ENCODE measurements at places on chromosomes 5 and 9.

GRCh38 chr9:134288746-134289145 is 37.5 kb upstream of the RXRA start:
- H3K36me3 ChIP-seq = no peaks in the 10 kb centered on the region
- H3K27me3 ChIP-seq = peaks cover 8% of the 10 kb centered on the region
- H3K4me1 ChIP-seq = peaks cover 4% of the 10 kb centered on the region
- H3K27ac ChIP-seq = no peak overlapping the region
- no peak for DNase-seq

- DNase-seq = peak; percentile 9
- H3K4me1 ChIP-seq = peaks cover 46% of the 10 kb centered on the region
- H3K27me3 ChIP-seq = no peaks in the 10 kb centered on the region
- H3K36me3 ChIP-seq = no peaks in the 10 kb centered on the region
- peak overlapping the region; percentile 11 for H3K27ac ChIP-seq
Measured at GRCh38 chr9:72586388-72587130, 65.2 kb downstream of the TMC1 start.

GRCh38 chr5:6705088-6705487 is 8.1 kb upstream of the TENT4A start:
- DNase-seq = no peak
- H3K4me3 ChIP-seq = no peak overlapping the region
- H3K27me3 ChIP-seq = peaks cover 7% of the 10 kb centered on the region
- H3K27ac ChIP-seq = no peak overlapping the region
- no peaks in the 10 kb centered on the region for H3K36me3 ChIP-seq
- peaks cover 13% of the 10 kb centered on the region for H3K4me1 ChIP-seq

DNA sequence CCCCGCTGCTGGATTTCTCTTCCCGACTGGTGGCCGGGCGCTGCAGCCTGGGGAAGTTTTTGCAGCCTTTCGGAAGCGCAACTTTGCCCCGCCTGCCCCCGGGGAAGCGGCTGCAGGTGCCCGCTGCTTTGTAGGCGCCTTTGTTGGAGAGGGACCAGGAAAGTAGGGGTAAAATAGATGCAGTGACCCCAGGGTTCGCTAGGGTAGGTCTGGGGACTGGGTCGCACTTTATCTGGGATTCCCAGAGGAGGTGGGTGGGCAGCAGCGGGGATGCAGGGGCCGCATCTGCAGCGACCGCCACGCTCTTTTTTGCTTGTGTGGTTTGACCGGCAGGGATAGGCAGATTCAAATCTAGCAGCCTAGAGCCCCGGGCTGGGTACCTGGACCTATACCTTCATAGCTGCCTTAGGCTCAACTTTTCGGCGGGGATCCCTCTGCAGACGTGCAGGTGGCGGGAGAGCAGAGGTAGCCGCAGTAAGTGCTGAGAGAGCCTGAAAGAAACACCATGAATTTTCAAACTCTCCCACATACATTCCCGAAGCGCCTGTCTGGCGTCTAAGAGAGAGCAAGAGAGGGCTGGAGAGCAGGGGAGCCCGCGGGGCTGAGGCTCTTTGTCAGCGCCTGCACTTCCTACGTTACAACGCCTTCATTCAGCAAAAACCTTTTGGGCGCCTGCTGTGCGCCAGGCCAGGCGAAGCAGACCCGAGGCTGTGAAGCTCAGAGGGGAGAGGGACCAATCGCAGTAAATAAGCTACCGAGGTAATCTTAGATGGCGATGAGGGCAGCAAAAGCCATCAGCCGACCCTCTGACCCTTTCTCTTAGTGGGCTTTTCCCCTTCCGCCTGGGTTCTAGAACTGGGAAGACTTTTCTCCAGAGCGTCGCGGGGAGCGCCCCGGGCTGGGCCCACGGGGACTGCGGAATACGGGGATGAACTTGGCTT is 642 bp downstream of the SV2C start:
- no peak overlapping the region for H3K27ac ChIP-seq
- peak overlapping the region; percentile 69 for H3K4me3 ChIP-seq
- H3K36me3 ChIP-seq = no peaks in the 10 kb centered on the region
- peaks cover 28% of the 10 kb centered on the region for H3K4me1 ChIP-seq
- peak; percentile 16 for DNase-seq
- peaks cover 69% of the 10 kb centered on the region for H3K27me3 ChIP-seq

GRCh38 chr9:96113032-96113431 is 188.9 kb downstream of the HSD17B3 start:
- H3K4me3 ChIP-seq = no peak overlapping the region
- no peaks in the 10 kb centered on the region for H3K36me3 ChIP-seq
- no peak for DNase-seq
- no peak overlapping the region for H3K27ac ChIP-seq
- H3K27me3 ChIP-seq = peaks cover 6% of the 10 kb centered on the region

DNA sequence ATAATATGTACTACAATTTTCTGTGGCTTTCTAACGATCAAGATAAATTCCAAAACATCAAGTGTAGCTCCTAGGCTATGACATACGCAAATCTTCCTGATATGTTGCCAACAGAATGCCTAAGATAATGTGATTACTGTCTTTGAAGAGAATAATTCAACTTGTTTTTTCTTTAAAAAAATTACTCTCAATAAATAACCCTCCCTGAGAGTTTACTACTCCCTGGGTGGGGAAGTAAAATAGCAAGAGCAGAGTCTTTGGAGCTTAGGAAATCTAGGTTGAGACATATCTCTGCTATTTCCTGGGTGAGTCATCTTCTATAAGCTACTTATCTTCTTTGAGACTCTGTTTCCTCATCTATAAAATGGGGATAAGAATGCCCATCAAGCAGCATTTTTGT is 201.2 kb downstream of the ACTL7B start:
- H3K4me1 ChIP-seq = no peaks in the 10 kb centered on the region
- no peak overlapping the region for H3K4me3 ChIP-seq
- no peaks in the 10 kb centered on the region for H3K36me3 ChIP-seq
- peaks cover 1% of the 10 kb centered on the region for H3K27me3 ChIP-seq

GRCh38 chr5:64147849-64148441 is 17.7 kb upstream of the RNF180 start:
- no peak overlapping the region for H3K27ac ChIP-seq
- no peaks in the 10 kb centered on the region for H3K36me3 ChIP-seq
- no peak overlapping the region for H3K4me3 ChIP-seq
- peak; percentile 4 for DNase-seq
- no peaks in the 10 kb centered on the region for H3K4me1 ChIP-seq

- DNase-seq = no peak
- no peak overlapping the region for H3K4me3 ChIP-seq
- H3K4me1 ChIP-seq = no peaks in the 10 kb centered on the region
- H3K27me3 ChIP-seq = no peaks in the 10 kb centered on the region
- H3K36me3 ChIP-seq = peaks cover 24% of the 10 kb centered on the region
- H3K27ac ChIP-seq = no peak overlapping the region
Measured at GRCh38 chr9:136923881-136924280, 20.7 kb downstream of the FBXW5 start.

GRCh38 chr5:175418251-175418650 is 25.7 kb downstream of the DRD1 start:
- DNase-seq = no peak
- no peaks in the 10 kb centered on the region for H3K36me3 ChIP-seq
- H3K27me3 ChIP-seq = peaks cover 18% of the 10 kb centered on the region
- H3K27ac ChIP-seq = no peak overlapping the region
- H3K4me1 ChIP-seq = no peaks in the 10 kb centered on the region

- H3K36me3 ChIP-seq = peaks cover 1% of the 10 kb centered on the region
- no peak overlapping the region for H3K27ac ChIP-seq
- H3K4me3 ChIP-seq = no peak overlapping the region
- no peaks in the 10 kb centered on the region for H3K27me3 ChIP-seq
- H3K4me1 ChIP-seq = peaks cover 50% of the 10 kb centered on the region
Measured at GRCh38 chr9:120693700-120694008, 20.6 kb downstream of the MEGF9 start.

DNA sequence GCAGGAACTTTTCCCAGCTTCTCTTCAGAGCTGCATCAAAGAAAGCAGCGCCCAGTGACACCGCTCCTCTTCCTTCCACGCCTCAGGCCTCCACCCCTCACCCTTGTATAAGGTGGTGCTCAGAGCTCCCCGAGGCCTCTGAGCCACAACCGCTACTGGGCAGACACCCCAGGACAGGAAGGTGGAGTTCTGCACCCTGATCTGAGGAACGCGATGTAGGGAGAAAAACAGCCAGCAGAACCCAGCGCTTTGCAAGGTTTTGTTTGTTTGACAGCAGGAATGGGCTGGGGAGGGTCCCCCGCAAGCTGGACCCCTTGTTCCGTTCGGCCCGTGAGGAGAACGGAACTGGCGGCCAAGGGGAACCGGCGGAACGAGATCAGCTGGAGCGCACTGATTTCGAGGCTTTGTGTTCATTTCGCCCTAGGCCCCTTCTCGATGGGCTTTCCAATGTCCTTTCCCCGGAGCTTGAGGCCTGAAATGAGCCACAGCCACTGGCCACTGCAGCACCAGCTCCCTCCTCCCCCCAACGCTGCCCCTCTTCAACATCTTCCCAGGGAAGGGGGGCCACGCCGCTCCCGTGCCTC is 4.1 kb downstream of the EDF1 start:
- no peak for DNase-seq
- no peaks in the 10 kb centered on the region for H3K27me3 ChIP-seq
- H3K4me3 ChIP-seq = no peak overlapping the region
- peak overlapping the region; percentile 70 for H3K27ac ChIP-seq
- H3K4me1 ChIP-seq = peaks cover 17% of the 10 kb centered on the region

- no peak overlapping the region for H3K27ac ChIP-seq
- no peaks in the 10 kb centered on the region for H3K4me1 ChIP-seq
- DNase-seq = no peak
- H3K27me3 ChIP-seq = no peaks in the 10 kb centered on the region
- H3K4me3 ChIP-seq = no peak overlapping the region
- peaks cover 8% of the 10 kb centered on the region for H3K36me3 ChIP-seq
Measured at GRCh38 chr5:60636644-60637043, 63.3 kb downstream of the DEPDC1B start.

- H3K27ac ChIP-seq = no peak overlapping the region
- no peaks in the 10 kb centered on the region for H3K27me3 ChIP-seq
- H3K4me3 ChIP-seq = no peak overlapping the region
- DNase-seq = no peak
- H3K4me1 ChIP-seq = peaks cover 32% of the 10 kb centered on the region
- no peaks in the 10 kb centered on the region for H3K36me3 ChIP-seq
Measured at GRCh38 chr5:140223567-140223966, 48.6 kb downstream of the CYSTM1 start.

DNA sequence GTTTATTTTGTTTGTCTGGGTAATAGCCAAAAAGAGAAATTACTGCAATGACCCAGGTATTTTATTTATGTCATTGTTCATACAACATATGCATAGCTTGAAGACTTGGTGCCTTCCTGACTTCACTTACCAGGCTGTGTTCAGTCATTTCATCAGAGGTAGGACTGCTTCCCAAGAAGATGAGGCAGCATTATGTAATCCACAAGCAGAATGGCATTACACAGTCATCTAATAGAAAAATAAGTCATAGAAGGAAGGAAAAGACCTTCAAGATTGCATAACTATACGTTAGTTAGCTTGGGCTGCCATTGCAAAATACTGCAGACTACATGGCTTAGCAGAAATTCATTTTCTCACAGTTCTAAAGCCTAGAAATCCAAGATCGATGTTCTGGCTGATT is 167.5 kb downstream of the NMUR2 start:
- no peak for DNase-seq
- H3K27me3 ChIP-seq = peaks cover 2% of the 10 kb centered on the region
- no peaks in the 10 kb centered on the region for H3K4me1 ChIP-seq
- no peak overlapping the region for H3K27ac ChIP-seq

- no peaks in the 10 kb centered on the region for H3K36me3 ChIP-seq
- H3K4me3 ChIP-seq = no peak overlapping the region
- no peaks in the 10 kb centered on the region for H3K27me3 ChIP-seq
- no peaks in the 10 kb centered on the region for H3K4me1 ChIP-seq
- no peak overlapping the region for H3K27ac ChIP-seq
- no peak for DNase-seq
Measured at GRCh38 chr5:122908662-122909061, 63.2 kb downstream of the SNX24 start.

GRCh38 chr5:40033411-40033810 is 608.6 kb upstream of the DAB2 start:
- peak; percentile 4 for DNase-seq
- no peaks in the 10 kb centered on the region for H3K36me3 ChIP-seq
- H3K27ac ChIP-seq = peak overlapping the region; percentile 28
- H3K4me3 ChIP-seq = no peak overlapping the region
- no peaks in the 10 kb centered on the region for H3K27me3 ChIP-seq

GRCh38 chr5:32445831-32446614 is 1.5 kb upstream of the ZFR start:
- peaks cover 21% of the 10 kb centered on the region for H3K36me3 ChIP-seq
- H3K27ac ChIP-seq = no peak overlapping the region
- peaks cover 3% of the 10 kb centered on the region for H3K27me3 ChIP-seq
- peaks cover 38% of the 10 kb centered on the region for H3K4me1 ChIP-seq

GRCh38 chr5:133885566-133885965 is 82.9 kb downstream of the C5orf15 start:
- no peak overlapping the region for H3K27ac ChIP-seq
- no peak overlapping the region for H3K4me3 ChIP-seq
- peaks cover 10% of the 10 kb centered on the region for H3K4me1 ChIP-seq
- H3K27me3 ChIP-seq = peaks cover 6% of the 10 kb centered on the region

DNA sequence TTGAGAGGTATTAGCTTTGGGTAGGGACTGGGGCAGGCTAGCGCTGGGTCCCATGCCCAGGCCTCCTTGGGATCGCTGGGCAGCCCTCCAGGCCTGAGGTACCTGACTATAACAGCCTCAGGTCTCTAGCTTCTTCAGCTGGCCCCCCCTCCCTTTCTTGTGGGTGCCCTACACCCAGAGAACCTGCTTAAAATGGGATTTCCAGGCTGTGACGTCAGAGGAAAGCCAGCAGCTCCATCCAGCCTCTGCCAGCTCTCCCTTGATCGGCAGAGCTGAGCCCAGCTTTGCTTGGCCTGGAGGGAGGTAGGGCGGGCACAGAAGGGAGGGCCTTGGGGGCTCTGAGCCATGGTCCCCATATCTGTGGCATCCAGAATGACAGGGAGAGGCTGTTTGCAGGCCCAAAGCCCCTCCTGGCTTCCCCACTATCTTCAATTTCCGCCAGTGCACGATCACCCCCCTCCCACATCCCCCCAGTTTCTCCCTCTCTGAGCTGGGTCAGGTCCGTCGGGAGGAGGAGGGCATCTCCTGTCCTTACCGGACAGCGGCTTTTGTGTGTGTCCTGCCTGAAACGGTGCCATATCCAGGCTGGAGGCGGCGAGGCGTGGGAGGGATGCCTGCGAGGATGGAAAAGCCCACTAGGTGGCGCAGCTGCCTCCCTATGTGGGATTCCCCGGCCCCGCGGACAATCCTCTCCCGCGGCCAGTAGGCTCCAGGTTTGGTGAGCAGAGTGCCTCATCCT is 10.8 kb downstream of the REEP2 start:
- peak overlapping the region; percentile 21 for H3K4me3 ChIP-seq
- peak; percentile 92 for DNase-seq
- peaks cover 4% of the 10 kb centered on the region for H3K27me3 ChIP-seq
- no peaks in the 10 kb centered on the region for H3K36me3 ChIP-seq
- H3K4me1 ChIP-seq = peaks cover 6% of the 10 kb centered on the region

GRCh38 chr5:102529031-102529430 is 30.2 kb upstream of the SLCO6A1 start:
- DNase-seq = no peak
- H3K36me3 ChIP-seq = no peaks in the 10 kb centered on the region
- no peak overlapping the region for H3K4me3 ChIP-seq
- H3K27me3 ChIP-seq = peaks cover 3% of the 10 kb centered on the region
- H3K4me1 ChIP-seq = no peaks in the 10 kb centered on the region

GRCh38 chr5:130957151-130957550 is 207.9 kb downstream of the HINT1 start:
- no peak for DNase-seq
- no peaks in the 10 kb centered on the region for H3K36me3 ChIP-seq
- H3K27ac ChIP-seq = no peak overlapping the region
- H3K4me1 ChIP-seq = no peaks in the 10 kb centered on the region
- no peak overlapping the region for H3K4me3 ChIP-seq
